Tongue (tissue), 3 donors: ENCODE measurements at places on chromosomes 3 and 15.

DNA sequence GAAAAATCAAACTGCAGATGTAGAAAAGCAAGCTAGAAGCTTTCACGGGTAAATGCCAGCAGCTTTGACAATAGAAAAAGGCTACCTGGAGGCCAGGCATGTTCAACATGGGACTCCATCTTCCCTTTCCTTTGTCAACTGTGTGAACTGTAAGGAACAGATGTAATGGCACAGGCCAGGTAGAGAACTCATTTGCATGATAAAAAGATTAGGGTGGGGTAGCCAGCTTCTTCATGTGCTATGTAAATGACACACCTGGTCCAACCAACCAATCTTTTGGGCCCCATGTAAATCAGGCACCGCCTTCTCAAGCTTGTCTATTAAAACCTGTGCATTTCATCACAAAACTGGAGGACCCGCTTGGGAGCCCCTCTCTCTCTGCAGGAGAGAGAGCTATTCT lies 686.5 kb upstream of the GOLIM4 start:
- no peak for DNase-seq

- no peak for DNase-seq
These were observed 5.6 kb upstream of the CCDC13 start for GRCh38 chr3:42778644-42779043.

- no peak for DNase-seq
These were observed 52.9 kb upstream of the EPHB1 start for GRCh38 chr3:134742202-134742601.

DNA sequence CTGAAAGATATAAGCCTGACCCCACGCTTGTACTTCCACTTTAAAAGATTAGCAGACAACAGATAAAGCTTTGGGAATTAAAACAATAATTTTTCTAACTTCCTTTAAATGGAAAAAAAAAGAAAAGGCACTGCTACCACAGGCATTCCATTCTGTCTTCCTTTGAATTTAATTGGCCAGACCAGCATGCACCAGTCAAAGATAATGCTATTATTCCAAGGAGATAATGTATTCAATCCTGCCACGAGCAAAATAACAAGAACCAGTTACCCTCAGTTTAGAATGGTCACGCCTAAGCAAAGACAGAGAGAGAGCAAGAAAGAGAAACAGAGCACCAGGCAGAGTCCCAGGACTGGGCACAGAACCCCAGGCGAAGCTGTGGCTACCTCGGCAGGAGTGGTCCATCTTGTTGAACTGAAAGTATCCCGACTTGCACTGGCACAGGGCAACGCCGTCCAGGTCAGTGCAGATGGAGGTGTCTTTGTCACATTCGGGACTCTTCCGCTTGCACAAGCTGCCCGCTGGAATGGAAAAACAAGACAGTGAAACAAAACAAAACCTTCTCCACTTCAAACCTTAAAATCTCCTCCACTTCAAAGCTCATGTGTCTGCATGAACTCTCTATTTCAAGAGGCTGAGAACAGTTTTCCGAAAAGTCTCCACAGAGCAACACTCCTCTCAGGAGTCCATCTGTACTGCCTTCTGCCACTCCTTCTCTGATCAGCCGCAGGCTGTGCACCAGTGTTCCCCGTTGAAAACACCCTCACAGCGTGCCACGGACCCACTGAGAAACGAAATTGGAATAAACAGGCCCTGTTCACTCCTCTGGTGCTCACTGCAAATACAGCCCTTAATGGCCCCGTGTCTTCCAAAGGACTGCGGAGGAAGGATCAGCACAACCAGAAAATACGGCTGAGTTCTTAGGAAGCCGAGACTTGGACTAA lies 58.2 kb downstream of the HEG1 start:
- no peak for DNase-seq

DNA sequence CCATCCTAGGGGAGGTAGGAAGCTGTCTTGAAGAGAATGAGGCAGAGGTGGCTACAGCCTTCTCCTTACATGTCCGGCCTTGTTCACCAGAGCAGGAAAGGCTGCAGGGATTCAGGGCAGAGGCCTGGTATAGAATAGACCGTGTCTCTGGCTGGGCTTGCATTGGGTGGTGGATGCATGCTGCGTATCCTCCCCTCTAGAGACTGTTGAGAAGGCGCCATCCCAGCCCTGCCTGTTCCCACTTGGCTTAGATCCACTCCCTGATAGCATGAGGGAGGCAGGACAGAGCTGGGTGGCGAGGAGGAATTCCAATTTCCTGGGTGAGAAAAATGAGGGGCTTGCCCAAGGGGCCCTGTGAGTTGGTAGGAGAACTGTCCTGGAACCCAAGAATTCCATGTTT lies 57.5 kb downstream of the CORO2B start:
- DNase-seq: no peak

GRCh38 chr15:48191574-48192225 lies at the start of gene CTXN2:
TSS of gene CTXN2 (plus strand) at chr15:48191665. CDS start at chr15:48201301, 9,636 bp downstream.
- no peak for DNase-seq

GRCh38 chr3:188165596-188165995 lies 11.6 kb downstream of the LPP start:
- DNase-seq: no peak
